ENCODE measurements at places on chromosomes 13 and 19.

DNA sequence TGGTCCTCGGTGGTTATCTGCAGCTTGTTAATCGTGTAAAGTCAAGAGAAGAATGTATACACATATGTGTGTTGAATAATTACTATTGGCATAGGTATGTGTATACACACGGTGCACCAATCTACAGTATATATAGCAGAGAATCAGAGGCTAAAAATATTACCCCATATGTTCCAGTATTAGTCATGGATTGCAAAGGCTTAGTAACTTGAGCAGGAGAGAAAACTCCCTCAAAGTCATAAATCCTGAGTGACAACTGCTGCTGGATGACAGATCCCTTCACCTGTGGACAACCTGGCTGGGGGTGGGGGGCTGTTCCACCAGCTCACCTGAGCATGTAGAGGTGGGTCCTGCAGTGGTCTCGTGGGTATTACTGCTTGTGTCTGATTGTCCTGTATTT lies 185.0 kb downstream of the ZNF536 start:
- DNase-seq: no peak

- no peak for DNase-seq
Measured at GRCh38 chr13:33392794-33393405, 107.3 kb upstream of the STARD13 start.

- DNase-seq: no peak
Measured at GRCh38 chr19:46537136-46538097, 41.8 kb upstream of the PNMA8B start.

- DNase-seq: no peak
Measured at GRCh38 chr19:16522559-16523377, 19.5 kb downstream of the CHERP start.

GRCh38 chr19:33559996-33560395 lies 38.4 kb upstream of the PEPD start:
- DNase-seq: no peak

DNA sequence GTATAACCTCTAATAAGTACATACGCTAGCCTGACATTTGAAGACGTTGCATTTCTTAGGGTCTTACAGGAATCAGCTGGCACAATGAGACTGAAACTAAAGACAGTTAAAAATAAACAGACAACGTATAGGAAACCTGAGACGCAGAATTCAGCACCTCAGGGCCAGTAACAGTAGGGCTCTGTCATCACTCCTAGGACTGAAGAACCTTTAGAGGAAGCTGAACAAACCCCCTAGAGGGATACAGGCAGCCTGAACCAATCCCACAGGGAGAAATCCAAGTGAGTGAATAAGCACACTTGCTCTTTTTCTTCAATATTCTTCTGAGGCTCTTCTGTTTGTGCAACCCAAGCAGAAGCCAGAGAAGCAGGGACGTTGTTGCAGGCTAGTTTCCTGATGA lies 53.9 kb upstream of the KLHL1 start:
- DNase-seq: no peak

DNA sequence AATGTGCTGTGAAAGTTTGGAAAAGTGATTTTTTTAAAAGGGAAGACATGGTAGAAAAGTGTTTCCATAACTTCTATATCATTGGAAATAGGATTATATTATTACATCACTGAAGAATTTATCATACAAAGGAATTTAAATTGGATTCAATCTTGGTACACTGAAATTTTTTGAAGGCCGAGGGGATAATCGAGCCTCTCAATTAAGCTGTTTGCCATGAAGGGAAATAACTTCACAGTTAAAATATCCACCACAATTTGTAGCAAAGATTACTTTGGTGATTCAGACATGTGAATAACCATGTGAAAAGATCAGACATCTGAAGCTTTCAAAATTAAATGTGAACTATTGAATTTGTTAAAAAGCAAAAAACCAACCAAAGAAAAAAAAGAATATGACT lies 215.3 kb downstream of the KLF5 start:
- no peak for DNase-seq

GRCh38 chr19:2495651-2496316 lies 19.9 kb downstream of the GADD45B start:
- no peak for DNase-seq

- DNase-seq: no peak
Measured at GRCh38 chr13:107475753-107476453, 739.4 kb downstream of the LIG4 start.

GRCh38 chr13:73516731-73517130 lies 457.9 kb downstream of the KLF5 start:
- no peak for DNase-seq

DNA sequence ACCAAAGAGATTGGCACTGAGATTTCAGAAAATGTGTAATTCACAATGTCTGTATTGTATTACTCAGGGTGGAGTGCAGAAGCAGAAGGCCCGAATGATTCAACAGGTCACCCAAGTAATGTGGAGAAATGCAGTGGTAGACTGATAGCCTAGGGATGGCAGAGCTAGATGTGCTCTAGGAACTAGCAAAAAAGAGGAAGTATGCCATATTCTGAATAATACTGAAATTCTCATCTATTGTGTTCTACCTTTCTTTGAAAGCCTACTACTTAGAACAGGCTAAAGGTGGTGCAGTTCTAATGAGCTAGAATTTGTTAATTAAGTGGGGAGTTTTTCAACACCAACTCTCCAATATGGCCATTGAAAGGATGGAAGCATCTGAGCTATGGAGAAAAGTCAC lies 1449.8 kb upstream of the MIR17HG start:
- no peak for DNase-seq

DNA sequence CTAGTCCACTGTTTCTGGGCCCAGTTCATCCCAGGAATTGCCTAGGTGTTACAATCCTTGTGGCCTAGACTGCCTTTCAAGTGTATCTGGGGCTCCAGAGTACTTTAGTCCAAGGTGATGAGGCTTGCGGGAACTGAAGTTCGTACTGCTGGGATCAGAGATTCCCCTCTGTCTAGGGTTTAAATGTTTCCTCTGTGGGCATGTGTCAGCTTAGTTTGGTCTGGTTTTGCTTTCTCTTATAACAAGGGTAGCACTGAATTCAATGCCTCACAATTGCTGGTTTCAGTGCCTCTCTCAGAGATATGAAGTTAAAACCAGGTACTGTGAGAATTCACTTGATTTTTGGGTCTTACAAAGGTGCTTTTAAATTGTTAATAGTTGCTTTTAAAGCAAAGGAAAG lies 30.8 kb downstream of the RGCC start:
- no peak for DNase-seq

- no peak for DNase-seq
Measured at GRCh38 chr19:51810223-51810622, 15.3 kb downstream of the FPR3 start.

DNA sequence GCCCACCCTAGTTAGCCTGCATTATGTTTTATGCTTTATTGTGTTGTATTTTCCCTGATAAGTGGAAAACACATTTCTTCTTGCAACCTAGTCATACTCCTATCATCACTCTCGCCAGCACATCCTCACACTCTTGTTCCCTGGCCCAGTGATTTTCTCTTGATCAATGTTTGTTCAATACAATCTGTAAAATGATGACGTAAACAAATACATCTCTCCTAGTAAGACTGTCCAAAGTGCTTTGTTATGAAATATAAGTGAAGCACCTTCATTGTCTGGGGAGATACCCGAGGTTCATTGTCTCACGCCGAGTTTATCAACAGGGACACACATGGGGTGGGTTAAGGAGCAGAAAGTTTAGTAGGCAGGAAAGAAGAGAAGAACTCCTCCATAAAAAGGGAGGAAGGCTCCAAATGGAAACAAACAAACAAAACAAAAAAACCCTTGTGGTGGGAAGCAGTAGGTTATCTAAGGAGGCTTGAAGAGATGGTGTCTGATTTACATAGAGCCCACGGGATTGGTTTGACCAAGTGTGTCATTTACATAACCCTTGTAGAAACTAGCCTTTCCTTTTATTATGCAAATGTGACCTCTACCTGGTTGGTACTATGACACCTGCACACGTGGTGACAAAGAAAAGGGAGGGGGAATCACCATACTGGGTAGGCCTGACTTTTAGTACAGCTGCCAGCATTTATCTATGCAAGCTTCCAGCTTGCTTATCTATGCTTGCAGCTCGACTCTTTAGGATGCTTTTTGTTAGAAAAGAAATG lies 1317.9 kb upstream of the SPRY2 start:
- no peak for DNase-seq

DNA sequence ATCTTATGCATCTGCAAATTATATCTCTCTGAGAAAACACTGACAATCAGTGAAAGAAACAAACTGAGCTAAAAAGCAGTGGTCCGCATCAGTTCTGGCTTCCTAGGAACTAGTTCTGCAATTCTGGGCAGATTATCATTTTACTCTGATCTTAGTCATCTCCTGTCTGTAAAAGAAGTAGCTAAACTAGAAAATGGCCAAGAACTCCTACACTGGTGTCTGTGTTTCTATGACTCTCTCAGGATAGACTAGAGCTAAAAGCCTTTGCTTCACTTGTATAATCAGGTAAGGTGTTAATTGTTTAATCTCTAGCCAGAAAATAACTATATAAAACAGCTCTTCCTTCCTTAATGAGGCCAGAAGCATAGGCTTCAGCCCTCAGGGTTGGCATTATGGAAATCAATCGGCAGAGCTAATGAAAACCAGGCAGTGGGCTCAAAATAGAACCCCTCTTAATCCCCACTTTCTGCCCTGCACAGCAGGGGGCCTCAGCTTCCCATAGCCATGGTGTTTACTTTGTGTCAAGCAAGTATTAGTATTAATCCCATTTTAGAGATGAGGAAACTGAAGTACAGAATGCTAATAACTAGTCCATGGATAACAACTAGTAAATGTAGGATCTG lies 459.2 kb downstream of the FGF14 start:
- no peak for DNase-seq

DNA sequence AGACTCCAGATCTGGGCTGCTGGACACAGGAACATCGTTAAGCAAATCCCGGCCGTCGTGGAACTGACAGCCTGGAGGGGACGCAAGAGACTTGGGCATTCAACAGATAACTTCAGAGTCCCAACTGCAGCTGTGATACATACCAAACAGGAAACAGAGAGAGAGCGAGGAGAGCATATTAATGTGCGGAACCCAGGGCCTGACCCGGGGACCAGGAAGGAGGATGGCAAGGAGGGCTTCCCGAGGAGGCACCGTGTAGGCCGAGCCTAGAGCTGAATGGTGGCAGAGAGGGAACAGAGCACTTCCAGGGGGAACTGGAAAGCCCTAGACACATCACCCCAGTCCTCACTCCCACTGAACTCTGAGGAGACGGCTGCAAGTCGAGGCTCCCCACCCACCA lies 68.1 kb downstream of the SIPA1L3 start:
- DNase-seq: no peak

- no peak for DNase-seq
Measured at GRCh38 chr19:4062419-4063368, 4.0 kb downstream of the ZBTB7A start.

DNA sequence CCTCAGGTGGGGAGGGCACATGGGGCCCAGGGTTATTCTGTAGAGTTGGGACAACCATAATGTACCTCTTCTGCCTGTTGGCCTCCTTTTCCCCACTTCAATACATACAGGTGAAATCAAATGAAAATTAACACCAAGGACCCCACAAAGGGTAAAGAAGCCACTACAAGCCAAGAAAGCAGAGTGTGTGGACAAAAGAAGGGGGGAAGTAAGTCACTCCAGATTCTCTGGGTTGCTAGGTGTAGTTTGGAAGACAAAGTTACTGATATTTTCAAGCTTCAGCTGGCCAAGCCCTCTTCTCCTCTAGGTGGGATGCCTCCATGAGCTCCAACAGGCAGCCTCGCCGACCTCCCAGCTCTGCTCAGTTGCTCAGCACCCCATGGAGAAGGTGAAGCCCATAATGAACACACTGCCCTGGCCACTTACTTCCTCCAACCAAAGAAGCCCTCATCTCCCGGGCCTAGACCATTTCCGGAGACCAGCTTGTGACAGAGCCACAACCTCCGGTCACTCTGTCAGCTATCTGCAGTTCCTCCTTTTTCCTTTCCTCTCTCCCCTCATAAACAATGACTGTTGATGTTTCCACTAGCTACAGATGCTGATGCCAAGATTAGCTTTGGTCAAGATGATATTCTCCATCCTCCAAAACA lies 66.8 kb upstream of the MED4 start:
- no peak for DNase-seq

- no peak for DNase-seq
Measured at GRCh38 chr13:104422668-104423067, 1356.5 kb upstream of the SLC10A2 start.

- DNase-seq: no peak
Measured at GRCh38 chr13:83211301-83211700, 671.0 kb downstream of the SLITRK1 start.

GRCh38 chr19:3818466-3818865 lies 32.3 kb upstream of the MATK start:
- no peak for DNase-seq

DNA sequence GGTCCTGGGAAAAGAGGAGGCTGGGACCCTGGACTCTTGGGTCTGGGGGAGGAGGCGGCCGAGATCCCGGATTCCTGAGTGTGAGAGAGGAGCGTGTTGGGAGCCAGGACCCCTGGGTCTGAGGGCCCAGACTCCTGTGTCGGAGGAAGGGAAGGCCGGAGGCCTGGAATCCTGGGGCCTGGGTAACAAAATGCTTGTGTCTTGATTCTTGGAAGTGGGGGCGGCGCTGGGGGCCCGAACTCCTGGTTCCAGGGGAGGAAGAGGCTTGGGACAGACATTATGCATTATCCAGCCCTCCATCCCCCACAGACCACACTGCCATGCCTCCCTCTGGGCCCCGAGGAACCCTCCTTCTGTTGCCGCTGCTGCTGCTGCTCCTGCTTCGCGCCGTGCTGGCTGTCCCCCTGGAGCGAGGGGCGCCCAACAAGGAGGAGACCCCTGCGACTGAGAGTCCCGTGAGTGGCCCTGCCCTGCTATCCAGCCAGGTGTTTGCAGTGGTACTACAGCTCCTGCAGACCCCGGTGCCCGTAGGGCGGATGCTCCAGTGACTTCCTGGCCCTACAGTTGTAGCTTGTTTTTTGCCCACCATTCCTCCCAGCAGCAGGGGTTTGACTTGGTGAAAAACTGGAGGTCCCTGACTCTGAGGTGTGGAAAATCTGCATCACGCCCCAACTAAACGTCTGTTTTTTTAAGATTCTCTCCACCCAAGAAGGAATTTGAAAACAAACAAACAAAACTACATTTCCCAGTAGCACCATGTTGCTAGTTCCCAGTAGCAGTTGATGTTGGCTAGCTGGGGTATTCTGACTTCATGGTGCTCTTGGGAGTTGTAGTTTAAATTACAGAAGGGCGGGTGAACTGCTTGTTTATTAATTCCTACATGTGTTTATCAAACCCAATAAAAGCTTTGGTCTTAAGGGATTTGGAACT lies 630 bp downstream of the NUCB1 start:
- DNase-seq: no peak

DNA sequence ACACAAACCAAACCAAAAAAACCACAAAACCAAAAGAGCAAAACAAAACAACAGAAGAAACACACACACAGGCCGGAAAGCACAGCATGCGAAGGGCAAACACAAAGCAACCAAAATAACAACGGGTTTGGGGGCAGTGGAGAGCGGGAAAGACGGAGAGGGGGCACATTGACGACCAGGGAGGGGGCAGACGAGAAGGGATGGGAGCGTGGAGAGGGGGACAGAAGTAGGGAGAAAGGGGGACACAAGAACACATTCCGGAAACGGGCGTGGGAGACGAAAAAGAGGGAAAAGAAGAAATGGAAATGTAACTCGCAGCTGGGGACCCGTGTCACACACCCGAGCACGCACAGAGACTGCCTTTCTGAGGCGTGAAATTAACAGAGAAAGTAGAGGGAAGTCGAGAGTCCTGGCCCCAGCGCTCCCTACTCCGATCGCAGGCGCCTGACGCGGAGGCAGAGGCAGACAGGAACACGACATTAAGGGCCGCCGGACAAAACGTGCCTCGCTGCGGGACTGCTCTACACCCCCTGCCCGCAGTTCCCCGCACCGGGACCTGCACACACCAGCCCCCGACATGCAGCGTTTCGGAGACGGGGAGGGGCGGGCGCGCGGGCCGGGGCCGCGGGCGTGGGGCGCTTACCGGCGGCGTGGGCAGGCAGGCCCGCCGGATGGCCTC lies 652 bp downstream of the POU4F1 start:
- DNase-seq: no peak
